ENCODE measurements at places on chromosomes 6 and 20. TPM values are rescaled to one million over a fixed set of nuclear protein-coding genes. Genes with fewer than 3 reads are reported as not detected.
A peak's percentile ranks its signal among the peaks of the same experiment; 100 is the strongest.

GRCh38 chr6:35173044-35173426 is 31.9 kb upstream of the TCP11 start:
- no peak overlapping the region for H3K4me3 ChIP-seq
- H3K27me3 ChIP-seq: no peaks in the 10 kb centered on the region
- DNase-seq: no peak
- no peaks in the 10 kb centered on the region for H3K36me3 ChIP-seq
- no peaks in the 10 kb centered on the region for H3K4me1 ChIP-seq
- no peak overlapping the region for H3K27ac ChIP-seq

- peak within 1 kb of the TSS; percentile 81 for H3K27ac ChIP-seq
- no peaks in the 10 kb centered on the region for H3K4me1 ChIP-seq
- H3K4me3 ChIP-seq: peak within 1 kb of the TSS; percentile 63
- H3K36me3 ChIP-seq: no peaks in the 10 kb centered on the region
- peak; percentile 44 for DNase-seq
- peaks cover 7% of the 10 kb centered on the region for H3K27me3 ChIP-seq
Observed at GRCh38 chr6:82363428-82364086, at the start of gene TPBG. TSS of gene TPBG (plus strand) at chr6:82363817. CDS start at chr6:82364962, 1,145 bp downstream.

GRCh38 chr20:39823224-39823623 is 861.1 kb downstream of the DHX35 start:
- no peak overlapping the region for H3K27ac ChIP-seq
- H3K36me3 ChIP-seq: no peaks in the 10 kb centered on the region
- no peaks in the 10 kb centered on the region for H3K4me1 ChIP-seq
- no peak for DNase-seq
- no peak overlapping the region for H3K4me3 ChIP-seq
- no peaks in the 10 kb centered on the region for H3K27me3 ChIP-seq

- H3K4me3 ChIP-seq: no peak overlapping the region
- no peak overlapping the region for H3K27ac ChIP-seq
- H3K4me1 ChIP-seq: peaks cover 43% of the 10 kb centered on the region
- H3K36me3 ChIP-seq: no peaks in the 10 kb centered on the region
- no peak for DNase-seq
Observed at GRCh38 chr6:113640051-113640450, 217.1 kb upstream of the MARCKS start.

- H3K4me1 ChIP-seq: no peaks in the 10 kb centered on the region
- DNase-seq: no peak
- H3K4me3 ChIP-seq: no peak overlapping the region
- H3K27me3 ChIP-seq: no peaks in the 10 kb centered on the region
- no peaks in the 10 kb centered on the region for H3K36me3 ChIP-seq
Observed at GRCh38 chr20:20463933-20464374, 96.0 kb downstream of the INSM1 start.

The TRMT6 gene
- 13.3 TPM for total RNA-seq

The TNF gene
- total RNA-seq: 0.29 TPM

The VSX1 gene
- not detected for total RNA-seq
